Cardiac septum (tissue), 1 donor: ENCODE measurements at places on chromosomes 6 and 20. TPM values are rescaled to one million over a fixed set of nuclear protein-coding genes. Genes with fewer than 3 reads are reported as not detected.

The NUP153 gene
- total RNA-seq = 25.8 TPM

DNA sequence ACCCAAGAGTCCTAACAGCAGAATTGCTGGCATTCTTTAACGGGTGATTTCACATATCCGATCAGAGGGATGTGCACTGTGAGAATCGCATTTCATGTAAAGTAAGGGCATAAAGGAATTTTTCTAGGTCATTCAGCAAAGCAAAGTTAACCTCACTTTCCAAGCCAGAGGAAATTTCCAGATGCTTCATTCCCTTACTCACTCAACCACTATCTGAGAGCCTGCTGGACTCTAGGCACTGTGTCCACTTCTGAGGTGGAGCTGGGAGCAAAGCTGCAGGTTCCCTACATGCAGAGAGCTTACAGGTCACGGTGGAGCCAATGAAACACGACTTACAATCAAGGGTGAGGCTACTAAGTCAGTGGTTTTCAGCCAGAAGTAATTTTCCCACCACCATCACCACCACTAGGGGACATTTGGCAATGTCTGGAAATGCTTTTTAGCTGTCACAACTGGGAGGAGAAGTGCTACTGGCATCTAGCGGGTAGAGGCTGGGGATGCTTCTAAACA is 34.5 kb upstream of the TSHZ2 start:
- no peak for DNase-seq

DNA sequence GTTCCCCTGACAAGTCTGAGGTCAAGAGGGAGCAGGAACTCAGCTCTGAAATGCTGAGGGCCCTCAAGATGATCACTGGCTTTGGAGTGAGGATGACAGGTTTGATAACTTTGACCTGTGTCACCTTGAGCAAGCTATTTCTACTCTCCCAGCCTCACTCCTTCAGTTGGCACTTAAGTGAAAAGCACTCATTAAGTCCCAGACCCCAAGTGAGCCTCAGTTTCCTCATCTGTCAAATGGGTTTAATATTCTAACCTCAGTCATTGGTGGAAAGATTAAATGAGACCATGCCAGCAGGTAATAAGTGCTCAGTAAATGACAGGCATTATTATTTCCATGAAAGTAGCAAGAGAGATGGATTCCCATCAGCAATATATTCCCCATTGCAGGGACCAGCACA is 14.0 kb downstream of the DEFB132 start:
- DNase-seq = no peak

DNA sequence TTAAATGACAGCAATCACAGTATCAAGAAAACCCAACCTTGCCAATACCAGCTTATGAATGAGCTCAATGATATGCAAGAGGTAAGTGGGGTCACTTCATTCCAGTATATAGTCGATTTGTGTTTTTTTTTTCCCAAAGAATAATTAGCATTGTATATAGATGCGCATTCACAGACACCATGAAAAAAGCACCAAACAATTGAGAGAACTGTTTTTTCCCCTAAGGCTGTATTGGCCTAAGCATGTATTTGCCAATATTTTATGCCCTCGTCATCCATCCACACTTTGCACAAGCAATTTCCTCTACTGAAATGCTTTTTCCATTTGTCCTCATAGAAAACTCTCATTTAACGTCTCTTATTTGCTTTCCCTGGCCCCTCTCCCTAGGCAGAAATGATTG is 213.7 kb downstream of the SAMD5 start:
- no peak for DNase-seq

- no peak for DNase-seq
These were observed 628.0 kb upstream of the ID4 start for GRCh38 chr6:19209202-19209601.

GRCh38 chr20:24949756-24950127 is 673 bp downstream of the CST7 start:
- DNase-seq = no peak
